NCI-H1417 (cell line): ENCODE measurements at places on chromosomes 2 and 18.

- DNase-seq = peak; percentile 94
Measured at GRCh38 chr18:78699499-78699898, 280.1 kb upstream of the SALL3 start.

GRCh38 chr18:46789088-46789487, 32.2 kb upstream of the ST8SIA5 start:
- DNase-seq = no peak

GRCh38 chr18:35592298-35592697, 10.8 kb downstream of the GALNT1 start:
- no peak for DNase-seq

- DNase-seq = peak; percentile 73
Measured at GRCh38 chr2:2564300-2565078, 233.4 kb upstream of the MYT1L start.

- no peak for DNase-seq
Measured at GRCh38 chr18:7590826-7591560, 23.9 kb downstream of the PTPRM start.

- no peak for DNase-seq
Measured at GRCh38 chr2:3277050-3277747, 100.4 kb downstream of the EIPR1 start.

- no peak for DNase-seq
Measured at GRCh38 chr2:85755122-85756027, 1.6 kb downstream of the ATOH8 start.

- DNase-seq = no peak
Measured at GRCh38 chr2:24454294-24454693, 36.8 kb upstream of the NCOA1 start.

DNA sequence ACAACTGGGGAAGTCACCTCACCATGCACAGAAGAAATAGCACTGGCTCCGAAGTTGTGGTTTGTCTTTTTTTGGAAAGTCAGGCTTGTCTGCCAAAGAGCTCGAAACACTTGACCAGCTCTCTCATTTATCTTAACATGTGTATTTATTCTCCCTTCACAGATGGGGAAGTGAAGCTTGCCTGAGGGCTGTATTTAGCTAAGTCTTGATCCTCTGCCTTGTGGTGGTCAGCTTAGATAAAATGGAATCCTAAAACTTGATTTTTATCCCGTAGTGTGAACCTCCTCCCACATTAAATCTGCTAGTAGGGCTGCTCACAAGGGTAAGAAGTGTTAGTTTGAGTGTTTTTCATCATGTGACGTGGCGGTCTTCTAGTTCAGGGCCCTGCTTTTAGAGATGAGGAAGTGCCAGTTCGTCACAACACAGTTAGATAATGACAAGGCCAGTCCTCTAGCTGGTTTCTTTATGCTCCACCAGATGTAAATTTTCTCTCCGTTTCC, 89.7 kb downstream of the TMEM247 start:
- no peak for DNase-seq

- DNase-seq = no peak
Measured at GRCh38 chr2:235063471-235063961, 111.7 kb downstream of the SH3BP4 start.

DNA sequence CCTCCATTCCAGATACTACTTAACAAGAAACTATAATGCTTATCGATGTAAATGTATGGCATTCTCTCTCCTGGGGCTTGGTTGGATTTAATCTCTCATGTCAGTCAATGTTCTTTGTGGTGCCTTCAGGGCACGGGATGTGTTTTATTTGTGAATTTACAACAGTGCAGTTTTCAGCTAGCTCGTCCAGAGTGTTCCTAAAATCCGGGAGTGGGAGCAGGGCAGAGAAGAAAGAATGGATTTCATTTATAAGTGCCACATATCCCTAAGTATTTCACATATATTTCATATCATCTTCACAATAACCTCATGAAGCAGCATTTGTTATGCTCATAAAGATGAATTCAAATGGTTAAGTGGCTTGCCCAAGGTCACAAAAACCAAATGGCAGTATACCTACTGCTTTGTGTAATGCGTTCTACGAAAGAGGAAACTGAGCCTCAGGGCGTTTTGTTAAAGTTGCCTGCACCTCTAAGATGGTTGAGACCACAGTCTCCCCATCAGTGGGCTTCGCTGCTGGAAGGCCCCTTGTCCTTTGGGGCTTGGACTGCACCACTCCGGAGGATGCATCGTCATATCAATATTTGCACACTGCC, 134.7 kb upstream of the MGAT5 start:
- no peak for DNase-seq

DNA sequence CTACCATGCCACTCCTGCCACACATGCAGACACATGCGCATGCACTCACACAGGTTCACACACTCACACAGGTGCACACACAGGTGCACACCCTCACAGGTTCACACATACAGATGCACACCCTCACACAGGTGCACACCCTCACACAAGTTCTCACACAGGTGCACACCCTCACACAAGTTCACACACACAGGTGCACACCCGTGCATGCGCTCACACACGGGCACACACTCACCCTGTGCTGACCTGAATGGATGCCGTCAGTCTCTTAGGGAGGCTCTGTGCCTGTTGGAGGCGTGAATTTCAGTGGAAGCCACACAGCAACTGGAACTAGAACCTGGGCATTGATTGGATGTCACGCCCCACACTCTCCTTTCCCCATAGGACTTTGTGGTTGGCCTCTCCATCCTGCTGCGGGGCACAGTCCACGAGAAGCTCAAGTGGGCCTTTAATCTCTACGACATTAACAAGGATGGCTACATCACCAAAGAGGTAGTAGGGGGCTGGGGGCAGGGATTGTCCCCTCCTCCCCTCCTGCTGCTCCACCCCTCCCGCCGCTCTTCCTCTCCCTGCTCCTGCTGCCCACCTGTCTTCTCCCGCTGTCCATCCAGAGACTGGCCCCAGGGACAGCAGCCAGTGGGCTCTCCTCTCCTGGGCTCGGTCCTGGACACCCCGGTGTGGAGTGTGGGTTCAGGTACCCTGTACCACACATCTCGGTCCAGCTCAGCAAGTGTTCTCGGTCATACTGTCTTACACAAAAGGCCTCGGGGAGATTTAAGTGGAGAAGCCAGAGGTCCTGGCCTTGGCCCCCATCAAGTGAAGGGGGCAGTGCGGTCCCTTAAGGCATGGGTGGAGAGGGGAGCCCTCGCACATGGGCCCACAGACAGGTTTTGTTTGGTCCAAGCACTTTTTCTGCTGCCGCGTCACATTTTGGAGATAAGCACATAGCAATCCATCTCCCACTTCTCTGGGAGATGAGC, 21.0 kb upstream of the FAHD2A start:
- no peak for DNase-seq

GRCh38 chr2:66228128-66228547, 206.8 kb upstream of the MEIS1 start:
- no peak for DNase-seq

- peak; percentile 81 for DNase-seq
Measured at GRCh38 chr2:120887741-120888231, 152.1 kb downstream of the GLI2 start.

- no peak for DNase-seq
Measured at GRCh38 chr2:45750001-45750400, 98.5 kb downstream of the PRKCE start.

DNA sequence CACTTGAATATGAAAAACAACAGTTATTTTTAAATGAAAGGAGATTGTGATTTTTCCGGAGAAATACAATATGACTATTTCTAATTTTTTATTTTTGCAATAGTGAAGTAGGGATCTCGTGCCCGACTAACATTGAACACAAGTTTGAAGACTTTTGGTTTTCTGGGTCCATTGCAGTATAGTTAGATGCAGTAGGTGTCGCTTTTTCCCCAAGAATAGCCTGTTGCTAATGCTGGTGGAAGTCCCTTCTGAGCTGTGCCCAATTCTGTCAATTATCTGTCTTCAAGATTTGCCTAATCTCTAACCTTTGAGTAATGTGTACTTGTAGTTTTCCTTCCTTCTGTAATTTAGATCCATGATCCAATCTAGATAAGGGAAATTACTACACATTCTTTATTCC, 36.5 kb downstream of the SEMA4F start:
- DNase-seq = peak; percentile 80

- DNase-seq = no peak
Measured at GRCh38 chr2:191128911-191129304, 21.9 kb downstream of the STAT4 start.

DNA sequence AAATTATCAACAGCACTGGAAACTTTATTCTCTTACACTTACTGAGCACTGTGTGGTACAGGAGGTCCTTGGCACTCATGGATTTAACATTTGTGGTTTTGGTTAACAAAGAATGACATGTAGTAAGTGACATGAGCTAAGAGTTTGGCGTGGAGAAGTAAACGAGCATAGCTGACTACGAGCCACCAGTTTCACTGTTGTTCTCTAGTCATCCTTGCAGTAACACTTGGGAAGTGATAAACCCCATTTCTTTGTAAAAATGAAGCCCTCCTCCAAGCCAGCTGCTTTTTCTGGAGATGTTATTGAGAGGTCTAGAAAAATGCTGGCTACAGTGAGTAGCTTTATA, 32.7 kb downstream of the QPCT start:
- no peak for DNase-seq

DNA sequence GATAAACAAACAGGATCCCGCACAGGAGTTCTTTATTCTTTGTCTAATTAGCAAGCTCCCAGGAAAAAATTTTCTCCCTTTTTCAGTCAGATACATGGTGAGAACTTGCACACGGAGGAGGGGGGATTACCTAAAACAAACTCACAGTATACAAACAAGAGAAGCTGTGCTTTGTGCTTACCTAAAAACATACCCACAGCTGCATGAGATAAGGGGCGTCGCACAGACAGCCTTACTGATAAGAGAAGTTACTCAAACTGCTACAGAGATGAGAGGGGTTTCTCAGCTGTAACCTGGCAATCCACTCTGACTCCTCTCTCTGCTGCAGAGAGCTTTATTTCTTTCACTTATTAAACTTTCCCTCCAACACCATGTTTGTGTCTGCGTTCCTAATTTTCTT, 32.9 kb upstream of the ST3GAL5 start:
- no peak for DNase-seq

- no peak for DNase-seq
Measured at GRCh38 chr2:215136669-215137328, 1.6 kb downstream of the ABCA12 start.

DNA sequence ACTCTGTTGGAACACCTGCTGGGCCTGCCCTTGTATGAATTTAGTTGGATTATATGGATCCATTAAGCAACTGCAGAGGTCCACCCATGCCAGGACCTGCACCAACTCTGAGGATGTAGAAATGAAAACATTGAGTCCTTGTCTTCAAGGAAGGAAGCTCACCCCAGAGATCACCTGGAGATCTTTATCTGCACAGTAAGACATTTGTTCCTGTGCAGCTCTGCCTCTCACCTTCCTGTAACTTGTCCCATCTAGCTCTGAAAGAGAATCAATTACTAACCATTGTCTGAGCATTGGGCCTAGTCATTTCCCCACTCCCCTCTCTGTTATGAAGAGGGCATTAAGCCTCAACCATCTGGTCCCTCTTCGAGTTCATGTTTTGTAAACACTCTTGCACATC, 105.2 kb upstream of the YWHAQ start:
- no peak for DNase-seq

- DNase-seq = no peak
Measured at GRCh38 chr18:59917422-59917821, 17.6 kb downstream of the PMAIP1 start.
